ENCODE measurements at places on chromosomes 7 and 10.

GRCh38 chr7:1610013-1610677 is 40.3 kb upstream of the PSMG3 start:
- no peak for DNase-seq

DNA sequence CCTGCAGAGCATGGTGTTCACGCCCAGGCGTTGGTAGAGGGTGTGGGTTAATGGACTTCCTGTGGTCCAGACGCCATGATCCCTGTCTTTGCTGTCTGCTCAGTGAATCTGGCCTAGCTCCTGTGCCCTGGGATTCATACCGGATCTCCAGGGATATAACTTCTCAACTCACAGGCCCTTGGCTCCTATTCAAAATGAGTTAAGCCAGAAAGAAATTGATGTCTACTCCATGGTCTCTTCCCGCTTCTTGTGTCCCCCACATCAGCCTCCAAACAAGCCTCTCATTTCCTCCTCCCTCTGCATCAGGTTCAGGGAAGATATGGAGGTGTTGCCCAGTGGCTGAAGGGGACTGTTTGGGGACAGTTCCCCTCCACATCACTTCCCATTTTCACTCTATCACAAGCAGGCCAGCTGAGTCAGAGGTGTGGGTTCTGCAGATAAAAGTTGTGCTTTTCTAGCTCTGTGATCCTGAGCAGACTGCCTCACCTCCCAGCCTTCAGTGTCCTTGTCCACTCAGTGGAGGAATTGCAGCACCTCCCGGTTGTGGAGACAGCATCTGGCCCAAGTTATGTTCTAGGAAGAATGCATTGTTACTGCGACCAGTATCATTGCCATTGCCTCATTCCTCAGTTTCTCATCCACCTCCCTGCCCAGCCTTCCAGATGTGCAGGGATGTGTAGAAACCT is 22.5 kb downstream of the AKR1E2 start:
- no peak for DNase-seq

GRCh38 chr7:155340071-155340531 is 42.4 kb downstream of the INSIG1 start:
- no peak for DNase-seq

- DNase-seq, result no peak
Observed at GRCh38 chr7:152313217-152313616, 122.6 kb downstream of the KMT2C start.

GRCh38 chr10:20265146-20265545 is 448.9 kb downstream of the PLXDC2 start:
- DNase-seq, result no peak

- DNase-seq, result peak; percentile 74
Observed at GRCh38 chr7:18352339-18353255, 143.0 kb upstream of the HDAC9 start.

DNA sequence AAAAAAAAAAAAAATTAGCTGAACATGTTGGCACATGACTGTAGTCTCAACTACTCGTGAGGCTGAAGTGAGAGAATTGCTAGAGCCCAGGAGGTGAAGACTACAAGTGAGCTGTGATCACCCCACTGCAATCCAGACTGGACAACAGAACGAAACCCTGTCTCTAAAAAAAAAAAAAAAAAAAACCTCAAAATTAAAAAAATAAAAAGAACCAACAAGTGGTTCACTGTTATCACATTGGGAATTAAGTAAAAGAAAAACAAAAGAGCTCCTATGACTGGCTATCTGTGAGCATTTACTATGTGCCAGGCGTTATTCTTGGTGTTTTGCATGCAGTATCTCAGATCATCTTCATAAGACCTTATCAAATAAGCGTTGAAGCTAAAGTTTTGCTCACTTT is 66.0 kb downstream of the ANLN start:
- no peak for DNase-seq

DNA sequence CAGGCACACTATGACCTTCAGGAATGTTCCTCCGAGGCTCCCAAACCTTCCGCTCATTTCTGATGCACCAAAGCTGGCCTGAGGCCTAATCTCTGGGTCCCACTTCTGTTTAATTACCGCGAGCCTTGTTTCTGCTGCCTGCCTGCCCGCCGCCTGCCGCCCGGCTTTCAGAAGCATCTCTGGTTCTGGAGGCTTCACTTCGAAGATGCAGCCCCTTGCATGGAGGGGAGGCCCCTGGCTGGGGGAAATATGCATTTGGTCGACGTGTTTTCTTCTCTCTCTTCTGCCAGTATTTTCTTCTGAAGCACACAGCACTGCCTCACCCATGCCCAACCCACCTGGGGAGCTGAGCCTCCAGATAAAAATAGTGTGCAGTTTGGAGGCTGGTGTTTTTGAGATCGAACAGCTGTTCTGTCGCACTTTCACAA is 166.9 kb downstream of the PAXIP1 start:
- DNase-seq, result no peak

DNA sequence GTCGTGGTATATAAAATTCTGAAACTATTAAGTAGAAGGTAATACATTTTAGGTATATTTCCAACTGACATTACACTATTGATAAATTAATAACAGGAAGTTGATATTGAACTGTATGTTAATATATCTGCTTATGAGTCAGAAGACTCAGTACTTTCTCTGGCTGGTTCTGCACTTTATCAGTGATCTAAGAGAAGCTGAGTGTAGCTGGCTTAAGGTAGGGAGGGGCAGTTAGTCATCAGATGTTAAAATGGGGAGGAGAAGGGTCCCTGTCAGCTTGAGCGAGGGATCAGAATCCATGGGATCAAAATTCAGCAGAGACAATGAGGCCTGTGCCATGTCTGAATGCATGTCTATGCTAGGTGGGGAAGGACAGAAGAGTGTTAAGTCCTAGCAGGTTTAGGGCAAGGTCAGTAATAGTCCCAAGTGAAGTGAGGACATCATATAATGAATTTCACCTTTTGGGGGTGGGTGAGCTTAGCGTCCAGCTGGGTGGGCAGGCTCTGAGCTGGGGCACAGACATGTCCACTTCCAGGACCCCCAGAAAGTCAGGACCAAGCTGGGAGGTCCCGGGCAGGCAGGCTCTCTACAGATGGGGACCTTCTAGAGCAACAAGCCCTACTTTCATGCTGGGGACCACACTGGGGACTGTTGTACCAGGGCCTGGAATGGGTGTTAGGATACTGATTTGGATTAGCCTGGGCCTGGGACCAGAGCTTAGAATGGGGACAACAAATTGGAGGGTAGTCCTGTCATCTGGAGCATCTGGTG is 82.9 kb downstream of the WDFY4 start:
- no peak for DNase-seq

DNA sequence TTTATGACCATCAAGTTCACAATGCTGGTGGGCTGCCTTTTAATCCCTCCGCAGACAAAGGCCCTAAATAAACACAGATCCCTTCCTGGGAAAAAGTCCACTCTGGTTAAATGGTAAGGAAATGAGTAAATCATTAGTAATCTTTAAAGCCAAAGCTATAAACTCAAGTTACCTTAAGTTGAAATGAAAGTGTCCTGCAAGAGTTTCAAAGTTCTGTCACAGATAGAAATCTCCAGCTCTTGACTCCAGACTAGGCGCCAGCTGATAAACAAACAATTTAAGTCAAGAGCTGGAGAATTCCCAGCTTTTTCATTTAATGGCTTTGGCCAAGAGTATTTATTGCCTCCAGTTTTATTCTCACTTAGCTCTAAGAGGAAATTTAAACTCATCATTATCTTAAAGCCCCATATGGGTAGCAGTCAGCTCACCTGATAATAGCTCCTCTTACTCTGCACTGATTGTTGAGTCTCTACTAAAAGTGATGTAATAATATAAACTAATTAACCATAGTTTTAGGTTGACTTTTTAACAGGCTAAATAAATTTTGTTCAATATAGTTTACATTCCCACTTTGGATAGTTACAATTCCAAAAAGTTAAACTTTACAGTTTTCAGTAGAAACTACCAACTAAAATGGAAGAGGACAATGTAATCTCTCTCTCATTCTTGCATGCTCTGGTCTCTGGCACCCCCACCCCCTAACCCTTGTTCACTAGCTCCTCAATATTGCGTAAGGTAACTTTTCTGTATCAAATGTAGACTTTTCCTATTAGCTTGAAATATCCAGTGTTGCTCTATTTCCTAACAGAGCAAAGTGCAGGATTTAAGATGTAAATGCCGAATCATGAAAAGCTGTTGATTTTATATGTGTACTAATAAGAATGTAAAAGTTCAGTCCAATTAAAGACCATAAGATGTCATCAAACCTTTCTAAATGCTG is 56.1 kb downstream of the HIBADH start:
- DNase-seq, result peak; percentile 19

GRCh38 chr10:13400196-13400965 is 52.3 kb upstream of the SEPHS1 start:
- DNase-seq, result no peak

- no peak for DNase-seq
Observed at GRCh38 chr10:104521901-104522694, 119.0 kb upstream of the SORCS3 start.

GRCh38 chr7:24932815-24933214 is 47.2 kb downstream of the OSBPL3 start:
- no peak for DNase-seq

All from COLO829 (cell line).